ENCODE measurements at places on chromosomes 2 and 18.

- no peak for DNase-seq
These were observed 517.7 kb upstream of the MYT1L start for GRCh38 chr2:2848621-2849333.

GRCh38 chr2:64092502-64092901, 51.7 kb downstream of the PELI1 start:
- DNase-seq = no peak

DNA sequence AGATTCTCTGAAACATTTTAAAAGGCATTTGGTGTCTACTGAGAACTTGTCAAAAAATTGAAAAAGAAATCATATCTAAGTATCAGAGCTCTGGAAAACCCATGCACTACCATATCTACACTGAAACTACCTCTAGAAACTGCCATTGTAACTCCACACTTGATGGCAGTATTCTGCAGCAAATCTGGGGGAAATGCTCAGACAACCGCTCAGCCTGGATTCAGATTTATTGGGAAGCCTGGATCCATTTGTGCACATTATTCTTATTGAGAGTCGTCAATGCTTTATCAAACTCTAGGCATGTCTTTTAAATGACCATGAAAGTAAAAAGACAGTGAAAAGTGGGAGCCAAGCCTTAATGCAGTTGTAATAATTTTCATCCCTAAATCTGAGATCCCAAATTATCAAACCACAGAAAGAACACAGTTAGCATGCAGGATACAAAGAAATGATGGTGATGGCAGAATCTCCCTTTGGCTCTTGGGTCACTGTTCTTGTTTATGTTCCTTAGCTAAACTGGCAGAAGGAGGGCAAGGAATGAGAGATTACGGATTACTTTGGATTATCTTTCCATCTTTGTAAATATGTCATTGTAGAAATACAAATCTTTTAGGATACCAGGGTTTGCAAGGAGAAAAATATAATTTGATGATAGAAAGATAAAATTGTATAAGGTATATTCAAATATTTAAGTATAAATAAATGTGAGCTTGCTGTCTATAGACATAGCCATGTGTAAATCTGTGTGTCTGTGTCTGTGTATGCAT, 512.1 kb upstream of the SYT4 start:
- no peak for DNase-seq

GRCh38 chr2:74188018-74188601, 9.4 kb upstream of the MOB1A start:
- DNase-seq = no peak

GRCh38 chr18:40841467-40841866, 1113.6 kb upstream of the PIK3C3 start:
- DNase-seq = no peak

GRCh38 chr2:38591152-38591551, 11.6 kb downstream of the HNRNPLL start:
- DNase-seq = no peak

GRCh38 chr2:182097571-182098164, 112.0 kb downstream of the PPP1R1C start:
- DNase-seq = no peak

- no peak for DNase-seq
These were observed 28.6 kb downstream of the RNF144A start for GRCh38 chr2:6945821-6946220.

- no peak for DNase-seq
These were observed 113.1 kb upstream of the SLC38A11 start for GRCh38 chr2:165068487-165068757.

- no peak for DNase-seq
These were observed 91.2 kb upstream of the STK17B start for GRCh38 chr2:196262606-196263005.

DNA sequence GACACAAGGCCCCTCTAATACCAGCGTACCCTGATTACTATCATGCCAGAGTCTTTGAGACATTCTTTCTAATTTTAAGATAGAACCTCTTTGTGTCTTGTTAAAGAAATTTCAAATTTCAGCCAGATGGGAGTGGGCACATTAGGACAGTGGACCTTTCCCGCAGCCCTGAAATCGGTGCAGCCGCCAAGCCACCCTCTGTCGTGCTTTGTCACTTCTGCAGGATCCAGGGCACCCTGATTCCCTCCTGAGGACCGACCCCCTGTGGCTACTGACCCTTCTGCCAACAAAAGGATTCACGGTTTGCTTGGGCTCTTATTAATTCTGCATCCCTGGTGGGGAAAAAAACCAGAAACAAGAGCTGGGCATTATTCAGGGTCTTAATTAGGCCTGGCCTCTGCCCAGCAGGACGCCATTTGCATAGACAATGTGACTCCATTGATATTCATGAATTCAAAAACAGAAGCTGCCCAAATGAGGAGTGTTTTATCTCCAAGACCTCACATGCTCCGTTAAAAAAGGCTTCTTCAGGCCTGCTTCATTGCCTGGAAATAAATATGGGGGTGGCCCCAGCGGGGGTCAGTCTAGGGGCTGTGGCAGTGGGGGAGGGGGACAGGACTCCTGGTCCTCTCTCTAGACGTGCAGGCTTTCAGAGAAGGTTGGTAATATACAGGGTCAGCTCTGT, 116.9 kb downstream of the ALPK2 start:
- no peak for DNase-seq

- DNase-seq = no peak
These were observed 16.7 kb upstream of the EHBP1 start for GRCh38 chr2:62688771-62689170.

GRCh38 chr18:31920277-31920676, 22.7 kb downstream of the TRAPPC8 start:
- no peak for DNase-seq

DNA sequence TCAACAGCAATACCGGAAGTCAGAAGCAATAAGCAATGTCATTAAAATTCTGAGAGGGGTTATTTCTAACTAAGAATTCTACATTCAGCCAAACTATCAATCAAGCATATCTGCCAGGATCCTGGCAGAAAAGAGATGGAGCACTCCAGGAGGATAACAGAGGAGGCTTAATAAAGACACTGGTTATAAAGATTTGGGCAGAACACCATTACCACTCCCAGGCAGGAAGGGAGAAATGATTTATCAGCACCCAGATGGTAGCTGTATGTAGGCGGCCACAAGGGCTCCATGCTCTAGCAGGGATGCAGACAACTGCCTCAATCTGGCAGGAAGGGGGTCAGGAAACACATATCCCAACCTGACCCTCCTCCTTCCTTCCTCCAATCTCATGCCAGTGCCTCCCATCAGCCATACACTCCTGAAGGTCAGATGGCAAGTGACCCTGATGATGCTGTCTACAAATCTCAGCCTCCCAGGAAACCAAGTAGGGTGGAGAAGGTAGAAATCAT, 20.5 kb upstream of the TNFAIP6 start:
- no peak for DNase-seq

DNA sequence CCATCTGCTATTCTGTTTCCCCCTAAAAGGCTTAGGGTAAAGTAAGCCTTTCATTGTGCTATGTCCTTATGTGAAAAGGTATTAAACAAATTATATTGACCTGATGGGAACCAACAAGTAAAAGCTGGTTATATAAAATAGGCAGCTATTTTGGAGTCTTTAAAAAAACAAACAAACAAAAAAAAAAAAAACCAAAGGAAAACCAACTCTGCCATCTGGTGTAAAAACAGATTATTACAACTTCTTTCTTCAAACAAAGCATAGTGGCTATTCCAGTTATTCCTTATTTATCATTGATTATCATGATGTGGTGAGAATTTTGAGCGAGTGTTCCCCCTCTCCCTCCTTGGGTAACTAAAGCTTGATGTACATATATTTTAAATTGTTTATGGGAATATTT, 122.3 kb upstream of the FHL2 start:
- DNase-seq = no peak

GRCh38 chr18:74604361-74604760, 6.7 kb downstream of the ZNF407 start:
- no peak for DNase-seq

GRCh38 chr2:200778038-200778437, 33.7 kb upstream of the BZW1 start:
- no peak for DNase-seq

- DNase-seq = no peak
These were observed 357.4 kb upstream of the ACVR2A start for GRCh38 chr2:147487286-147487977.

- DNase-seq = no peak
These were observed 891 bp upstream of the FTCDNL1 start for GRCh38 chr2:199851883-199852282.

DNA sequence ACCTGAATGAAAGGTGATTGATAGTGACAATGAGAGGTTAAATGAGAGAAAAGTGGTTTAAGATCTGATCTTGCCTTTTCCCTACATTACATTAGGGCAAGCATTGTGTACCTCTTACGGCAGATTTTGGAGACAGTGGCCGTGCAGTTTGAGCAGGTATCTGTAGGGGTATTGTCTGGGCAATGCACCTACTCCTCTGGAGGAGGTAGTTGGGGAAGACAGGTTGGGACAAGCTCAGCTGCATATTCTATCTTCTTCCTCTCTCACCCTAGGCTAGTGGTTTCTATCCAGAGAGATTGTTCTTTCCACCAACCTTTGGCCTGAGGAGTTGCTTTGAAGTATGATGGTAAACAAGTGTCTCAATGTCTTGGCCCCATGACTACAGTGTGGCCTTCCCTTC, 323.2 kb downstream of the CYP26B1 start:
- DNase-seq = no peak

DNA sequence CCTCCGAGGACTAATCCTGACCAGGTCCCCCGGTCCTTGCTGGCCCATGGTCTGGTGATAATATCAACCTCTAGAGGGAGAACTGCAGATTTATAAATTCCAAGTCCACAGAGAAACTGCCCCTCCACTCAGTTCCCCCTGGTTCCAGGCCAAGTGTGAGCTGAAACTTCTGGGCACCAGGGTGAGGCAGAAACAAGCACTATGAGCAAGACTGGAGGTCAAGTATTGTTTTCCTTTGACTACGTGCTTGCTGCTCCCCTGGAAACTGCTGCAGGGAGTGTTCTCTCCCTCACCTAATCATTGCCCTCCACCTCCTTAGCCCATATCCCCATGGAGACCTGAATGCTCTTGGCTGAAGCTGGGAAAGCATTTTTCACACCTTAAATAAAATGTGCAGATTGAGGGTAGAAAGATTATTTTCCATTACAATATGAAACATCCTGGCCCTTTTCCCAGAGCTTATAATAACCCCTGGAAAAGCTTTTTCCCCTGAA, 135.2 kb downstream of the RDH14 start:
- DNase-seq = no peak

- no peak for DNase-seq
These were observed 197.2 kb downstream of the GLI2 start for GRCh38 chr2:120932881-120933280.

GRCh38 chr2:188645986-188646385, 328.2 kb upstream of the COL3A1 start:
- no peak for DNase-seq

GRCh38 chr18:35991696-35992095, 19.2 kb downstream of the RMP24 start:
- DNase-seq = no peak

DNA sequence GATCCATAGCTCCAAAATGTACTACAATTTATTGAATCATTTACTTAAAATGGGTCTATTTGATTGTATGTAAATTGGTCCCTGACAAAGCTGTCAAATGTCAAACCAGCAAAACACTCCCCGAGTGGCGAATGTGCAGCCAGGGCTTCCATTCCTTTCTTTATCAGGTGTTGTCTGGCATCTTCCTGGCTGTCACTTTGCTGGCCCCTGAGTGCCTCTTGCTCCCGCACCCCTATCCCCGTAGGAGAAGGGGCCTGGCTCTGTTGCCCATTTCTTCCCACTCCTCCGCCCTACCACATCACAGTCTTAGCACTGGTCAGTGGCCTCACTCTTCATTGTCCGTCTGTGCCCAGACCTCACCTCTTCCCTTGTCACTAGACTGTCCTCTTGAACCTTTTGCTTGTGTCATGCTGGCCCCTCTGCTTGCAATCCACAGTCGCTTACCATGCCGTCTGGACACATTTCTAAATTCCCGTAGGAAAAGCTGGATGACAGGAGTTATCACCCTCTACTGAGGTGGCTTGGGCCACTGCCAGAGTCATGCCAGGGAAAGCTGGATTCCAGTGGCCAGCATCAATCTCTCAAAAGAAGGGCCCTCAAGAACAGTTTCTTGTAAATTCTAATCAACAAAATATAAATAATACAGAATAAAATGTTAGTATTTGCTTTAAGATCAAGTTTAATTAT, 15.4 kb downstream of the UBE2F start:
- no peak for DNase-seq

DNA sequence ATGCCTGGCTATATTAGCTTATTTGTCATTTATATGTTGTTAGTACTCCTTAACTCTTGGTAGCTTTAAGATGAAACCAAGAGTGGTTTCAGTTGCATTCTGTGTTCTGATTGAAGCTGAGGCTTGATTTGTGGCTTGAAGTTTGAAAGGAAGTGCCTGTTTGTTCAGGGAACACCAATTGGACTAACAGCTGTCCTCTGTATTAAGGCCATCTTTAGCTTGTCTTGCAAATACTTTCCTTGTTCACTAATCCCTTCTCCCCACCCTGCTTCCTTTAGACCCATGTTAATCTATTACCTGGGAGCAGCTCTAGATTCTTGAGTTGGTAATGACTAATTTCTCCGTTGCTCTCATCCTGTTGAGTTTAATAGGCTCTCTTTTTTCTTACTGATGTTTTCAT, 13.4 kb downstream of the ITGA6 start:
- DNase-seq = no peak

DNA sequence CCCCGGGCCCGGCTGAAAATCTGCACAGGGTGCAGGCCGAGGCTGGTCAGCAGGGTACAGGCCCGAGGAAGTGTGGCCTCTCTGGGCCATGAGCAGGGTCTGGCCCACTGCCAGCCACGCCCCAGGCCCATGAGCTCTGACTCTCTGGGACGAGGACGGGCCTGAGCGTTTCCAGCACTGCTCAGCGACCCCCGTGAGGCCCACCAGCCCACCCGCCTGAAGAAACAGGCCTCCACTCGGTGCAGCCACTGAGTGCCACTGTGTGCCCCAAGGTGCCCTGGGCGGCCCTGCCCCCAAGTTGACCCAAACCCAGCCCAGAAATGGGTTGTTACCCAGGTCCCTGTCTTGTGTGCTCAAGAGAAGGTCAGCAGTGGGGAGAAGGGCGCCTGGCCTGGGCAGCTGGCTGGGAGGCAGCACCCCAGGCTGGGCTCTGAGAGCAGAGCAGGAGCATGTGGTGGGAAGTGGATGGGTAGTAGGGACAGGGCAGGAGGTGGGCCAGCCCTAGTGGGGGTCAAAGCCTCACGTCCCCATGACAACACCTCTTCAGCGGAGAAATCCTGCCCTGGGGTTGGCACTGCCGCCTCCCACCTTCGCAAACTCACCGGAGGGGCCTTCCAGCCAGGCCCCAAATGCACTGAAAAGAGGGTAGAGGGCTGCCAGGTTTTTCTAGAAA, 2.1 kb upstream of the SNED1 start:
- no peak for DNase-seq

- DNase-seq = no peak
These were observed 105.9 kb upstream of the RMDN2 start for GRCh38 chr2:37819186-37819585.

Data from activated naive CD4-positive, alpha-beta T cell (primary cell).